ENCODE measurements at places on chromosomes 1 and 21.

DNA sequence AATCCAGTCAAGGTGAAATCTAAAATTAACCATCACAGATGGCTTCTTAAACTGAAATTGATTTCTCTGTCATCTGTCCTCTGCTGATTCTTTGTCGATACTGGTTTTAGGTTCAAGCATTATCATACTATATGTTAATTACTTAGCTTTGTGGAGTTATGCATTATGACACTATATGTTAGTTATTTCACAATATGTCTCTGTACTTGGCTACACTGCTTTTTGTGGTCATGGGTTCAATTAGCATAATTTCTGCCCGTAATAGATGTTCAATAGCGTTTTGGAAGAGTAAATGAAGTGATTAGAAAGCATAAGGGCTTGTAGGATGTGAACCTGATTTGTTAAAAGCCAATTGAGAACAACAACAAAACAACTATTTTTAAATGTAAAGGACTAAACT, 28.2 kb downstream of the IFI44 start:
- DNase-seq: no peak

DNA sequence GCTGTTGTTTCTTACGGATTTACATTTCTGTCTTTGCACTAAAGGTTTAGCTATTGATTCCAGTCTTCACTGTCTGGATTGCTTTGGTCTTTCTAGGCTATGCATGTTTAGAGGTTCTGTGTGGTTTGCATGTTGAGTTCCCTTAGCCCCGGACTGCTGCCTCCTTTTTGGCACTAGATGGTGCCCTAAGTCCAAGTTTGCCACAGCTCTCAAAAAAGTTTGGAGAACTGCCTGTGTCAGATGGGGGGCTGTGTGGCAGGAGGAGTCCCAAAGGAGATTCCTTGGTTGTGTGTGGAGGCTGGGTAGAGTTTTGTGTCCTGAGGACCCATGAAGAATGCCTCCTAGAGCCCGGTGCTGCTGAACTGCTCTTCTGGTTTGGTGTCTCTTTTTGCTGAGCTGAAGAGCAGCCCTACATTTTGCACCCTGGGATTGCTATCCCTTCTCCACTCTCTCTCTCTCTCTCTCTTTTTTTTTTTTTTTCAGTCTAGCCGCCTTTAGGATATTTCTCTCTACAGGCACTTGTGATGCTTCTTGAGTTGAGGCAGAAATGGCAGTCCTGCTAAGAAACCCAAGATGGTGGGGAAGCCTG, 74.4 kb downstream of the PTGS2 start:
- DNase-seq: no peak

DNA sequence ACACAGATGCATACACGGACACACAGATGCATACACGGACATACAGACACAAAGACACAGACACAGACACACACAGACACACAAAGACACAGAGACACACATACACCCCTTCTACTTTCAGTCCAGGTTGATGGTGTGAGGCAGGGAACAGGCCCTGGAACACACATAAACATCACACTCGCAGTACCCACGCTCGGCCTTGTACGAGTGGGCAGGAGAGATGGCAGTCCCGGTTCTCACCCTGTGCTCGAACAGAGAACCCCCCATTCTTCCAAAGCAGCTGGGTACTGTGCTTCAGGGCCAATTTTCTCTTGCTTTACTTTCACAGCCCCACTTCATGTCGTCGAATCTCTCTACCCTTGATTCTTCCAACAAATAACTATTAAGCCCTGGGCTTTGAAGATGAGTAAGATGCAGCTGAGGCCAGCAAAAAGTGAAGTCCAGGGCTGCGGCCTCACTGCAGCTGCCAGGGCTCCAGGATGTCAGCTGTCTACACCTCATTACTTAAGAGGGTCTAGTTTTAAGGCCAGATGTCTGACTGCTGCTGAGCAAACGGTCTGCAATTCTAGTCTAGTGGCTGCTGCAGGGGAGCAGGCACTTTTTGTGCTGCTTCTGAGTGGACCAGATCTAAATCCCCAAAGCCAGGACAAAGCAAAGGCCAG, 90.1 kb downstream of the PGBD5 start:
- DNase-seq: no peak

- DNase-seq: no peak
Measured at GRCh38 chr1:185500001-185500626, 183.1 kb upstream of the IVNS1ABP start.

- no peak for DNase-seq
Measured at GRCh38 chr1:109065137-109065536, 10.7 kb downstream of the TAF13 start.

DNA sequence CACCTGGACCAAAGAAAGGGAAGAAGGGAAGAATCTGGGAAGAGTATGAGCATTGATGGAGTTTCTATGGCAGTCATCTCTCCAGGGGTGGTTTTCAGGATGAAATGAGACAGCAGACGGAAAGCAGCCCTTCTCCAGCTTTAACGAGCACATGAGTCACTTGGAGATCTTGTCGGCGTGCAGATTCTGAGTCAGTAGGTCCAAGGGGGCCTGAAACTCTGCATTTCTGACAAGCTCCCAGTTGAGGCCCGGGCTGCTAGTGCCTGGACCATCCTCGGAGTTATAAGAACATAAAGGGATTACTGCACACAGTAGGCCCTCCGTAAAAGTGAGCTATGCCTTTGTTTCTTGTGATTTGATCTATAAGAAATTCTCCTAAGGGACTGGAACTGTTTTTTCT, 17.6 kb downstream of the HSPG2 start:
- DNase-seq: no peak

DNA sequence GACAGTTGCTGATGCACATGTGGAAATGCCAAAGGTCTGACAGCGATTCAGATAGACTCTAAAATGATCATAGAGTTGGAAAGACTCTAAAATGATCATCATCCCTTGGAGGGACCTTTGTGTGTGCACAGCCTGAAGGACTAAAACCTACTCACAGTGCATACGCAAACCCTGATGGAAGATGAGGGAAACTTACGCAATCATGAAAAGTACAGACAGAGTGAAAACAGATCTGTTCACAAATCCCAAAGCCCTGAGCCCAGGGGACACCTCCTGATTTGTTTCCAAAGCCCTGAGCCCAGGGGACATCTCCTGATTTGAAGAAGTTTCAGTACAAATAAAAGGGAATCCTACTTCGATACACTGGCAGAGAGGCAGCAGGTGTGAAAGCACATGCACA, 79.3 kb upstream of the PROX1 start:
- DNase-seq: no peak

GRCh38 chr21:29174607-29175013, 44.2 kb downstream of the MAP3K7CL start:
- DNase-seq: no peak

DNA sequence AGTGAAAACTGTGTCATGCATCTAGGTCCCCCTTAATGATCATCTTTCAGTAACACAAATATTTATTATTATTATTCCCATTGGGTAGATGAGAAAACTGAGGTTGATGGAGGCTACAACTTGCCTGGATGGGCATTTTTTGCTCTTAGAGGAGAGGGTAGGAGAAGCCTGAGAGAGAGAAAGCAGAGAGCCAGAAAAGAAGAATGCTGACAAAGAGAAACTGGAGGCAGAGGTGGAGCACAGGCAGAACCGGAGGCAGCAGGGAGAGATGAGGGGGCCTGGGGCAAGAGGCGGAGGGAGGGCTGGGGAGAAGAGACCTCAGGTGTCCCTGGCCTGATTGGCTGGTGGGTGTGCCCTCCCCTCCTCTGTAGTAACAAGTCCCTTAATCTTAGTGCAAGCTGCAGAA, 4.1 kb downstream of the BLACAT1 start:
- no peak for DNase-seq

GRCh38 chr1:11749203-11749689, 12.7 kb upstream of the C1orf167 start:
- DNase-seq: no peak

DNA sequence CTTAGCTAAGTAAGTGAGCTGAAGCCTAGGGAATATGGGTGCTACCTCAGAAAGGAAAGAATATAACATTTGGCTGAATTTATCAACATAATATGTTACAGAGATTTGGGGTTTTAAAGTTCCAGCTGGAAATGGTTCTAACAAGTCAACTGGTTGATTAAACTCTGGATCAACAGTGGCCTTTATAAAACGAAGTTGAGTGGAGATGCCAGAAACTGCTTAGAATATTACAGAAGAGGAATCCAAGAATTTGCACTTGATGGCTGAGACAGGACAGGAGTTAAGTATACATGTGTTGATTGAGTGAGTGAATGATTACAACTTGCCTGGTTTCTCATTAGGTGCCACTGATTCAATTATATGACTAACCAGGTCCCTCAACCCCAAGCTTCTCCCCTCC, 7.4 kb upstream of the ZBTB17 start:
- DNase-seq: no peak

DNA sequence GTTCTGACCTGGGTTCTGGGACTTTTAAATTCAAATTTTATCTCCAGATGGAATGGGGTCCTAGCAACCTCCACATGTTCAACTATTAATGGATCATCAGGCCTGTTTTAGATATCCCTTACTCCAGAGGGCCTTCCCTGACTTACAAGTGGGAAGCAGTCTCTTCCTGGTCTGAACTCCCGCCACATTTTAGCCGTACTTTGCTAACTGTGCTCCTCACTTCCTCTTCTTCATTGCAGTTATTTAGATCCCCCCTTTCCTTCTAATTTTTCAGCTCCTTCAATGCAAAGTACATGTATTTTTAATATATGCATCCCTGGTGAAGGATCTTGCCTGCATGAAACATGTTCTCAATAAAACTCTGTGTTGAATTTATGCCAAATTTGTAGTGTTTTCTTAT, 3.7 kb downstream of the CD1A start:
- DNase-seq: no peak

- no peak for DNase-seq
Measured at GRCh38 chr1:59499943-59500569, 203.2 kb downstream of the FGGY start.

DNA sequence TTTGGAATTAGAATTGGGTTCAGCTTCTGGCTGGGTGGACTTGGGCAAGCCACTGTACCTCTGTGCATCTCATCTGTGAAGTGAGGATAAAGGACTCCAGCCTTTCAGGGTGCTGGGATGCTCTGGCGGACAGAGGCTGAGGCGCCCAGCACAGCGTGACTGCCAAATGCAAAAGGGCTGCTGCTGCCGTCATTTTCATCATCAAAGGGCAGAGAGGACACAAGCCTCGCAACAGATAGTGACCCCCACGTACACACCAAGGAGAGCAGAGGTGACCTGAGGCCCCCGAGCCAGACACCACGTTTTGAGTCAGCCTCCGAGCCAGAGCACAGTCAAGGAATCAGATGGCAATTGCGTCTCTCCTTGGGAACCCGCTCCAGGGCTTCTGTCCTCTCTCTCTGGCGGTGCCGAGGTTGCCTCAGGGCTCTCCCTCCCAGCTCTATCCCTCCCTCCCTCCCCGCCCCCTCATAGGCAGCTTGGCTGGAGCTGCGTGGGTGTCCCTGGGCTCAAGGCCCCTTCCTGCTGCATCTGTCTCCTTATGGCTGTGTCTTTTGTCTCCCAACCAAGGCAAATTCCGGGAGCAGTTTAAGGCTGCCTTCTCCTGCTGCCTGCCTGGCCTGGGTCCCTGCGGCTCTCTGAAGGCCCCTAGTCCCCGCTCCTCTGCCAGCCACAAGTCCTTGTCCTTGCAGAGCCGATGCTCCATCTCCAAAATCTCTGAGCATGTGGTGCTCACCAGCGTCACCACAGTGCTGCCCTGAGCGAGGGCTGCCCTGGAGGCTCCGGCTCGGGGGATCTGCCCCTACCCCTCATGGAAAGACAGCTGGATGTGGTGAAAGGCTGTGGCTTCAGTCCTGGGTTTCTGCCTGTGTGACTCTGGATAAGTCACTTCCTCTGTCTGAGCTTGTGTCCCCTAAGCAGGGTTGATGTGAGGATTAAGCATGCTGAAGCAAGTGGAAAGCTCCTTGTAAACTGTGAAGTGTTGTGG, 9.0 kb downstream of the HCRTR1 start:
- DNase-seq: no peak

GRCh38 chr1:15004396-15004795, 149.2 kb upstream of the TMEM51 start:
- DNase-seq: no peak

DNA sequence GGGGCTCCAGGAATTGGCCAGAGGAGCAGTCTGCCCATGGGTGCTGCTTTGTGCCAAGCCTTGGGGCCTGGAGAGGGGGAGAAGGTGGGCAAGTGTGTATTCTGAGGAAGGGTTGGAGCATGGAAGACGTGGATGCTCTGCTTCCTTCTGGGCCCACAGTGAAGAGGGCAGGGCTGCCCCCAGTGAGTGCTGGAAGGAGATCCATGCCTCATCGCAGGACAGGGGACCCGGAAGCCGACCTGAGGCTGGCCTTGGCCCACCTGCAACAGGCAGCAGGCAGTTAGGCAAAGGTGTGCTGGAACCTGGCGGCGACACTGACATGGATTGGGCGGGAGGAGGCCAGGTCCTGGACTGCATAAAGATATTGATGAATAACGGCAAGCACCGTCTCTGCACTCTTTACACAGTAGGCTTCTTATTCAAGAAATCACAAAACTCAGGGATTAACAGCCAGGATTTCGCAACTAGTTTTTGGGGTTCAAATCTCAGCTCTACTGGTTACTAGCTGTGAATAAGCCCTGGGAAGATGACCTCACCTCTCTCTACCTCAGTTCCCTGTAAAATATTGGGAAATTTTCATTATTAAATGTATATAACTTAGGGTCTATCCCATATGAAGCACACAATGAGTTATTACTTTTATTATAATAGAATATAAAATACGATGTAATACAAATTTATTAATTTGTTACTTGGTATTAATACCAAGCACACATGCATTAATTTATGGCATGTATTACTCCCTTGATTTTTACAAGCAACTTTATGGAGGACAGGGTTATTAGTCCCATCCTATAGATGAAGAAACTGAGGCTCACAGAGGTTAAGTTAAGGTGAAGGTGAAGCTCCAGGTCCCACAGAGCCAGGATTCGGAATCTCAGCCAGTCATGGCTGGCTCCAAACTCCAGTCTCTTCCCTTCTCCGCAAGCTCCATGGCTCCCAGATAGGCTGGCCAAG, 62.3 kb downstream of the DHRS3 start:
- no peak for DNase-seq

- DNase-seq: no peak
Measured at GRCh38 chr1:218164111-218164929, 120.8 kb upstream of the RRP15 start.

DNA sequence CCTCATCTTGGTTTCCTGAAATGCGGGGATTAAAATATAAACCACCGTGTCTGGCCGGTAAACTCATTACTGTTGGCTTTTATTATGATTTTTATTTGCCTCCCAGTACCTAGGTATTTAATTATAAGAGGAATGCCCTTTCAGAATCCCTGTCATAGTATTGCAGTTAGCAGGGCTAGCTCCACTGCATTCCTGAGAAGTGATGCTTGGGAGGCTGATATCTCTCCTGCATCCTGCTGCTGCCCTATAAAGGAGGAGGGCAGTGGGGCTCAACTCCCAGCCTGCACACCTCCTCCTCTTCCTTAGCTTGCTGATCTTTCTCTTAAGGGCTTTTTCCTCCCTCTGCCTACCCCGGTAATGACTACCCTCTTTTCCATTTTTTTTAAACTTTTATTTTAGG, 19.9 kb upstream of the DISC1 start:
- no peak for DNase-seq

- DNase-seq: peak; percentile 24
Measured at GRCh38 chr1:39258146-39258924, 53.8 kb downstream of the MACF1 start.

GRCh38 chr1:29548091-29548490, 311.8 kb downstream of the PTPRU start:
- no peak for DNase-seq
